WTC11 (cell line): ENCODE measurements at places on chromosomes 1 and 21.
A peak's percentile ranks its signal among the peaks of the same experiment; 100 is the strongest.

DNA sequence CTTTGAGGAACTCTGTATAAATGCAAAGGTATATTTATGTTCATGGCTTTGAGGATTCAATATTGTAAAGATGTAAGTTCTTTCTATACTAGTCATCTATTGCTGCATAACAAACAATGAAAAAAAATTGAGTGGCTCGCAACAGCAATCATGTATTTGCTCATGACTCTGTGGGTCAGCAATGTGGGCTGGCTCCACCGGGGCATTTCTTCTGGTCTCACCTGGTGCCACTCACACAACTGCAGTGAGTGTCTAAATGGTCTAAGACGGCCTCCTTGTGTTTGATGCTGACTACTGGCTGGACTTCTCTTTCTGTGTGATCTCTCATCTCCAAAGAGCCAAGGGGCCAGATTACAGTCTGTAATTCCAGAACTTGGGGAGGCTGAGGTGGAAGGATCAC is 45.1 kb upstream of the EXO1 start:
- DNase-seq = no peak

DNA sequence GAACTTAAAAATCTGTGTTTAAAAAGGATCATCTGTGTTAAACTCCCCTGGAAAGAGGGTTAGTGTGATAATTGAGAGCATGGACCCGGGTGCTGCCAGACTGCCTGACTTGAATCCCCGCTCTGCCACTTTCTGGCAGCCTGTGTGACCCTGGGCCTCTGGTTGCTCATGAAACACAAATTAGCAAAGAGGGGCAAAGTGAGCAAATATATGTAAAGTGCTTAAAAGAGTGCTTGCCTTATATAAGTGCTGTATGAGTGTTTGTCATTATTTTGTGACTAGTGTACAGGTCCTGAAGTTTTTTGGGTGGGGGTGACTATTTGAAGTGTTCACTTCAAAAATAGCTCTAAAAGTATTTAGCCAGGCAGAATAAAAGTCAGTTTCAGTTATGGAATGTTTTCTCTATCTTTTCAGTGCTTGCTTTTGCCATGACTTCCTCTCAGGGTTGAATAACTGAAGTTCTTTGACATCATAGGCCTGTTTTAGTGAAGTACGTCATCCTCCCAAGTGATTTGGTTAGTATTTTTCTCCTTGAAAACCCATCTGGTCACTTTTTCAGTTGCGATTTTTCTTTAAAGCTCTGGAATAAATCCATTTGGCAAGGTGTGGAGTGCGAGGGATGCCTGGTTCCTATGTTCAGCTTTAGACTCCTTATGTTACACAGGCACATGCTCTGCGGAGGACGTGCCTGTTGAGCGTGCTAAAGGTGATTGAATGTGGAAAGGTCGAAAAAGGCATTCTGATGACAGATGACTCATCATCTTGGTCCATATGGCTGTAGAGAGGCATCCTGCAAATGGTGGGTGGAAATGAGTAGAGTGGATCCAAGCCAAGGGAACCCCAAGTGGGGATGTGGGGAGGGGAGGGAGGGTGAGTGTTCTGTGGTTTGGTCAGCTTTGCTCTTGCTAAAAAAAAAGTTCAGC is 47.8 kb downstream of the AK4 start:
- no peak for DNase-seq

GRCh38 chr1:94120991-94121390 is at the start of gene ABCA4:
Gene ABCA4 (minus strand): TSS chr1:94121148. CDS start chr1:94121045, 103 bp downstream.
- DNase-seq = no peak

DNA sequence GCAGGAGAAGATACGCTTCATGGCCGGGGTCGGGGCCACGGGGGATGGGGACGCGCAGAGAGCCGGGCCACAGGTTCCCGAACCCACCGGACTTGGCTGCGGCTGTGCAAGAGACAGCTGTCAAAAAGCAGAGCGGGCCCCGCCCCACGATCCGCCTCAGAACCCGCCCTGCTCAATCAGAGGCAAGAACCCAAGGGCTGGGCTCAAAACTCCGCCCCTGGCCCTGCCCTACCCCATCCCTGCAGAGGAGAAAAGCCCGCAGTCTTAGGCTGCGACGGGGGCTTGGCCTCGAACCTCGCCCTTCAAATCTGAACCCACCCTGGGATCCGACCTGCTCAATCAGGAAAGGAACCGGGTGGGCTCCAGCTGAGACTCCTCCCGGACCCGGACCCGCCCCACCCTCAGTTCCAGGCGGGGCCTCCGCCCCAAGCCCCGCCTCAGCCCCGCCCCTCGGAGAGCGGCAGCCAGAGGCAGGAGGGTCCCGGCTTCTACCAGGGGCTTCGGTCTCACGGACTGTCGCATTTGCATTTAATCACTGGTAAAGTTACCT is at the start of gene ANKRD35:
Gene ANKRD35 (minus strand): TSS at position 129 of the 550 bp plus-strand sequence. CDS start 108 bp downstream, at position 21.
- DNase-seq = peak; percentile 93

DNA sequence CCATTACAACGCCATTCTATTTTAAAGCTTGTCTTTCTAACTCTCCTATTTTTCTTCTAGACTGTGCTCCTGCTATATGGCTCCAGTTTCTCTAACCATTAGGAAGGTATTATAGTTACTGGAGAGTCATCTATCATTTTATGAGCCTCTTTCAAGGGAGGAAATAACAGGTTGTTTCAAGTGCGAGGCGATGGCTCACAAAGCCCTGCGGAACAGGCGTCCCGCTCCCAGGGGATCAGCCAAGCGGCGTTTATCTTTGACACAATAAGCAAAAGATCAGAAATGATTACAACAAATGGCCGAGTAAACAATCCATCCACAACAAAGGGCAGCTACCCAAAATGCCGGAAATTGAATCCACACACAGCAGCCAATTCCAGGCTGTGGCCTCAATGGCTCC is 249.5 kb upstream of the POU3F1 start:
- DNase-seq = no peak

GRCh38 chr1:160045653-160046052 is 13.9 kb upstream of the PIGM start:
- DNase-seq = no peak

- DNase-seq = no peak
Observed at GRCh38 chr1:218330043-218330623, 15.0 kb upstream of the TGFB2 start.

- DNase-seq = no peak
Observed at GRCh38 chr1:245221805-245222204, 67.0 kb downstream of the KIF26B start.

GRCh38 chr1:84803604-84804003 is 89.4 kb downstream of the LPAR3 start:
- DNase-seq = no peak

- no peak for DNase-seq
Observed at GRCh38 chr1:9280015-9280860, 12.5 kb upstream of the SPSB1 start.

DNA sequence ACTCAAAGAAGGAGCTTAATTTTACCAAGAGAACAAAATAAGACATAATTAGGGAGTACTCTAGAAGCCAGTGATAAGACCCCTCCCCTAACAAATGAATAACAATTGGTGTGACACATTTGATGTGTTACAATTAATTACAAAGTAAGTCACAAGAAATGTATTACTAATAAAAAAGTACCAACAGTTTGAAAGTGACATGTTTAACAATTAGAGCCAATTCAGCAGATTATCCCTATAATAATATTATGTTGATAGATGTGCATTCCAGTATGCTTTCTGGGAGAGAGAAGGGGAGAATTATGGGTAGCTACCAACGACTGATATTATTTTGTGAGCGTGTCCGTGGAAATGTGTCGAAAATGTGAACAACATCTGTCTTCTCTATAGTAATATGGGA is 19.1 kb downstream of the CTSK start:
- DNase-seq = no peak

DNA sequence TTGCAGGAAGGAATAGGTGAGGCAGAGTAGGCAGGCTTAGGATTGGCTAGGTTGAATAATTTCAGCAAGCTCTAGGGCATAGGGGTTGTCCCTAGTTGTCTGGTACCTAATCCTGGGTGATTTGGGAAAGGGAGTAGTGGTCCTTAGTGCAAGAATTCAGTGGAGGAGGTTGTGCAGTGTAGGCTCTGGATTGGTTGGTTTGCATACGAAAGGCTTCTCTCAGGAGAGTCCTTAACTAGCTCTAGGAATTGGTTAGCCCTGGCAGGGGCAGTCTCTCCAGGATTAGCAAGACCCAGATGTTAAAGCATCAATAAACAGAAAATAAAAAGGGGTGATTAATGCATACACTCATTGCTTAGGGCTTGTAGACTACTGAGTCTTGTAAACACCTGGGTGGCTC is 9.6 kb upstream of the CD101 start:
- no peak for DNase-seq

DNA sequence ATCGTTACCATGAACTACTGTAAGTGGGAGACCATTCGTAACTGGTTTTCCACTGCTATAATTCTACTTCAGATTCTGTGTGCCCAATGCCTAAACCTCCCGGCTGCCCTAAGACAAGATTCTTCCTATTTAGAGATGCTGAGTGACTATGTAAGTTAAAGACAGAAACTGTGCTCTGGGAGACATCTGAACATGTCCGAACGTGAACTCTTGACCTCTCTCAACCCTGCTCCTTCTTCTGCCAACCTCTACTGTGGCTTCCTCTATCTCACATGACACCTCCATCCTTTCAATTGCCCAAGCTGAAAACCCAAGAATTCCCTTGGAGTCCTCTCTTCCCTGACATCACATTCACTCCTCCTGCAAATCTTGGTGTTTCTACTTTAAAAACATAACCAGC is 182.9 kb downstream of the AKT3 start:
- DNase-seq = no peak

DNA sequence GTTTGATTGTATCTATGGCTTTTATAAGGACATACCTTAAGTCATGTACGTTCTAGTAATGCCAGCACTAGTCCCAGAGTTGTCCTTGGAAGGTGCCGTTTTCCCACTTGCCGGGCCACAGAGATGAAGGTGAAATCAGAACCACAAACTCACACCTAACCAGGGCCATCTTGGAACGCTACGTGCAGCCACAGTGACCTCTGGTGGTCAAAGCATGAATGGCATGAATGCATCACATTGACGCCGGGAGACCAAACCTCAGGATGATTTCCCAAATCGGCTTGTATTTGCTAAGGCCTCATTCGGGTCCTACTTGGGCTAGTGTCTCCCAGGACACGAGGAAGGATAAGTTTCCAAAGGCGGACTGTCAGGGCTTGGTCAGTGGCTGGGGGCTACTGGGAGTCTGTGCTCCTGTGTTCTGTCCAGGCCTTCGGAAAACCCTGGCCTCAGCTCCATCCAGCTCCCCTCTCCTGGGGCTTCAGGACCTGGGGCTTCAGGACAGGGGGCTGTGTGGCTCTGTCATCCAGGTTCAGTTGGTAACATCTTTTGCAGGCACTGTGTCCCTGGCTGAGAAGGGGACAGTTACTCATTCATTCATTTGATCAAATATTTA is 260.5 kb downstream of the PRDM2 start:
- peak; percentile 82 for DNase-seq

DNA sequence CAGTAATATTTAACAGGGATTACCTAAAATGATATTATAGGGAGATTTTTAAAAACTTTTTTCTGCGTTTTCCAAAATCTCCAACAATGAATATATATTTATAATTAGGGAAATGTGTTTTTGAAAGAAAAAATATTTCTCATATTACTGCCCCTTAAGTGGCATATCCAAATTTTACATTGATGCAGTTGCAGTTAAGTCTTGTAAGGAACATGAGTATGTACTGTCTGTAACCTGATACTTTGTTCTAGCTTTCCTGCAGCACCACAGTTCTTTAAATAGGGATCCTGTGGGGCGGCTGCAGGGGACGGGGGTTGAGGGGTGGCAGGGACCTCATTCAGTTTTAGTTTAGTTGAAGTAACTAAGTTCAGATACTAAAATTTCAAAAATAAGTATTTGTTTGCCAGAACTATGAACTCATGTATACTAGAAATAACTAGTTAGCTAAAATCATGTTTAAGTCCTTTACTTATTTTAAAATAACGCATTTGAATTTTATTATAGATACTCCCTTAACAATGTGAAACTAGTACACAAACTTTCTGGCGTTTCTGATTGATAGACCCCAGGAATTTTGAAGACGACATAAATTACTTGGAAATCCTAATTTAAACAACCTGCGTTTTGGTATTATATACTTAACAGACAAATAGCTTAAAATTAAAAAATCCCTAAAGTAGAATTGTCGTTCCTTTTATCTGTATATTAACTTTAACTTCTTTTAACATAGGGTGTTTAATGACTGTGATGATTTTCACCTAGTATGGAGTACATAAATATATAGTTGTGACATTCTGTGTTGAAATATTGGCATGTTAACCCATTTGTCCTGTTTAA is 639 bp upstream of the DNAJB4 start:
- peak; percentile 45 for DNase-seq

DNA sequence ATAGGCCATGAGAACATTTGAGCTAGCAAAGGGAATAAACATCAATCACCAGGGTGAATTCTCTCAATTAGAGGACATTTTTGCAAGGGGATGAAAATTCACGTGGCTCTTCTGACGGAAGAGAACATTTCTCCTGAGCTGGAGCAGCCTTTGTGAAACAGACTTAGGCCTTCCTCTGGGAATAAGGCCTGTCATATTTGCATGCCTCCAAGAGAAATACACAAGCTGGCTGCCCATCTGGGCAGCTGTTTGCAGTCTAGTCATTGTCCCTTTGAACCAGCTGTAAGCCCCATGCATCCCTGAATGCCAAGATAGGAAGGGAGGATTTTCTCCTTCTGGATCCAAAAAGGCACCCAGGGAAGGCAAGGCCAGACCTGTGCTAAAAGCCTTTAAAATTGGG is 5.5 kb downstream of the LEMD1 start:
- DNase-seq = no peak

- peak; percentile 43 for DNase-seq
Observed at GRCh38 chr1:151156515-151156819, at the start of gene TNFAIP8L2. Gene TNFAIP8L2 (plus strand): TSS chr1:151156649. CDS start chr1:151158698, 2,049 bp downstream.

- no peak for DNase-seq
Observed at GRCh38 chr1:94875794-94876193, 51.1 kb downstream of the CNN3 start.

- no peak for DNase-seq
Observed at GRCh38 chr1:67171978-67172377, 5.7 kb downstream of the IL23R start.

- DNase-seq = peak; percentile 71
Observed at GRCh38 chr1:2466958-2467554, 9.0 kb upstream of the PLCH2 start.

GRCh38 chr1:245807954-245808719 is 653.4 kb downstream of the KIF26B start:
- no peak for DNase-seq

DNA sequence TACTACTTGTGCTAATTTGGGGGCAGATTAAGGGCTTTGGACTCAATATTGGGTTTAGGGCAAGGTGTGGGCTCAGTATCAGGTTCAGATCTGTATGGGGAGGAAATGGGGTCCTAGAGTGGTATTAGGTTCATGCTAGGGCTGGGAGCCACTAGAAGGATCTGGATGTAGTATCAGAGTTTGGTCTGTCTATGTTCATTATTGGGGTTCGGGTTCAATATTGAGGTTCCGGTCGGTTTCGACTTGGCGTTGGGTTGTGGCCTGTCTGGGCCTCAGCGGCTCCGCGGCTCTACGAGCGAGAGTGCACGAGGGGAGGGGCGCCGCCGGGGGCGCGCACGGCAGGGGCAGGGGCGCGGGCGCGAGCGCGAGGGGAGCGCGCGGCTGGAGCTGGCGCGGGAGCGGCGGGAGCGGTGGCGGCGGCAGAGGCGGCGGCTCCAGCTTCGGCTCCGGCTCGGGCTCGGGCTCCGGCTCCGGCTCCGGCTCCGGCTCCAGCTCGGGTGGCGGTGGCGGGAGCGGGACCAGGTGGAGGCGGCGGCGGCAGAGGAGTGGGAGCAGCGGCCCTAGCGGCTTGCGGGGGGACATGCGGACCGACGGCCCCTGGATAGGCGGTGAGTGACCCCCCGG is at the start of gene PTPRF:
Gene PTPRF (plus strand): TSS at position 401 of the 624 bp plus-strand sequence. CDS start 14,193 bp downstream, outside the sequence.
- DNase-seq = peak; percentile 74

GRCh38 chr1:229479660-229480399 is 28.3 kb downstream of the NUP133 start:
- no peak for DNase-seq
